ENCODE measurements at places on chromosomes 6 and 20. TPM values are rescaled to one million over a fixed set of nuclear protein-coding genes. Genes with fewer than 3 reads are reported as not detected.

NR2E1 gene
- not detected for total RNA-seq

DNA sequence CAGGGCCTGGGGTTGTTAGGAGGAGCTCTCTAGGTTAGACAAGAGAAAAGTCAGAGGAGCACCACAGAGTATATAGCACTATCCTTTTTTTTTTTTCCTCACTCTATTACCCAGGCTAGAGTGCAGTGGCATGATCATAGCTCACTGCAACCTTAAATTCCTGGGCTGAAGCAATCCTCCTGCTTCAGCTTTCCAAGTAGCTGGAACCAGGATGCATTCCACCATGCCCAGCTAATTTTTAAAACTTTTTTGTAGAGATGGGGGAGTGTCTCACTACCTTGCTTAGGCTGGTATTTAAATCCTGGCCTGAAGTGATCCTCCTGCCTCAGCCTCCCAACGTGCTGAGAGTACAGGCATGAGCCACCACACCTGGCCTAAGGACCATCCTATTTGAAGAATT is 19.3 kb upstream of the AKIRIN2 start:
- no peak for DNase-seq

OXT gene
- not detected for total RNA-seq

AAR2 gene
- total RNA-seq, result 23.9 TPM

FAM120B gene
- total RNA-seq, result 20.4 TPM

- no peak for DNase-seq
These were observed 345.9 kb downstream of the CDH26 start for GRCh38 chr20:60304026-60304590.

DNA sequence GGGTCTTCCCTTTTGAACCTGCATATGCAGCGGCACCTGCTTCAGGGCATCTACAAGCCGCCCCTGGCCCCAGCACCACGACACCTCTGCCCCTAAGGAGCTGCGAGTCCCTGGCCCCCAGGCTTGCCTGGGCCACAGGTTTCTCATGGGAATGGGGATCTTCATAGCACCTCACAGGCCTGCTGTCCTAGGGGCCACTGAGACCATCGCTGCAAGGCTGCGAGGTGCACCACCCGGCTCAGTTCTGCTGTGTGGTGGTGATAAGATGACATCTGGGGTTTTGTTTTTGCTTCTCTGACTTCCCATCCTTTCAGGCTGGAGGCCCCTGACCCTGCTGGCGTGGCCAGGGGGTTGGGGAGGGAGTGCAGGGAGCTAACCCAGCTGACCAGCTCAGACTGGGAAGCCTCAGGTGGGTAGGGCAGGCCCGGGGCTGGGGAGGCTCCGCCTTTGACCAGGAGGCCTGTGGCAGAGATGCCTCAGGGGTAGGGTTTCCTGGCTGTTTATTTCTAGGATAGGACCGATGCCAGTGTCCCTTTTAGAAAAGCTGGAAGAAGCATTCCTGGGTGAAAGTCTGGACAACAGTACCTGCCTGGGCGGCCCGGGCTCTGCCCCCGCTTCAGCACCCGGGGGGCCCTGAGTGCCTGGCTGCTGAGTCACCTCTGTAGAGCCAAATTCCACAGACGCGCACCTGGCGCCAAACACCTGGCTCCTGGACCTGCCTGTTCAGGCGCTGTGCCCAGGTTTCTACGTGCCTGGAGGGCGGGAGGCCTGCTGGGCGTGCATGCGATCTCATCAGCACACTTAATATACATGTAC is 264.7 kb downstream of the DLL1 start:
- DNase-seq, result no peak

All from activated CD8-positive, alpha-beta memory T cell treated with anti-CD3 and anti-CD28 coated beads, Interleukin-2, amount 10 ng/mL, durations not matched to agents 7 days and 5 days (primary cell).